Activated CD4-positive, alpha-beta T cell treated with anti-CD3 and anti-CD28 coated beads, Interleukin-2, amount 50 U/mL, for 4 hours (primary cell): ENCODE measurements at places on chromosomes 1 and 21.

GRCh38 chr1:198245379-198245778 is 88.6 kb downstream of the NEK7 start:
- DNase-seq: no peak

DNA sequence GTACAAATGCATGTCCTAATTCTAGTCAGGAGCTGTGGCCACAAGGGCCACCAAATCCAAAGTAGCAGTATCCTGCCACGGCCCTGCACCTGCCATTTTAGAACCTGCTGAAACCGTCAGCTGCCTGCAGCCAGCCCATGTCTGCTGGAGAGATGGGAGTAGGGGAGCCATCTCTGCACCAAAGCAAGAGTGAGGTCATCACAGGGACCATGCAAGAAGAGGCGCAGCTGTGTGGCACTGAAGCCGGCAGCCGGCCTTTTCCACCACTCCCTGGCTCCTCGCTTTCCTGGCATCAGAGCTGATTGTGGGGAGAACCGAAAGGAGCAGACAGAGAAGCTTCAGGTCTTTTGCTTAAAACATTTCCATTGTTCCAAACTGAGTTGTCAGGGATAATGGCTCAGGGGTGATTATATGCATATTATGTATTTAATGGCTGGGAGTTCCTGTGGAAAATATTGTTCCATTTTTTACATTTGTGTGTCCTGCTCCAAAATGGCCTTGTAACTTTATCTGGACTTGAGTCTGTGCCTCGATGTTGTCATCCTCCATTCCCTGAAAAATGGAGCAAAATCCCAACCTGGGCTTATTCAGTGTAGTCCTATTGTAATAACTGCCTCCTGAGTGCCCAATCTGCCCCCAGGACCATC is 18.7 kb upstream of the NBL1 start:
- no peak for DNase-seq

DNA sequence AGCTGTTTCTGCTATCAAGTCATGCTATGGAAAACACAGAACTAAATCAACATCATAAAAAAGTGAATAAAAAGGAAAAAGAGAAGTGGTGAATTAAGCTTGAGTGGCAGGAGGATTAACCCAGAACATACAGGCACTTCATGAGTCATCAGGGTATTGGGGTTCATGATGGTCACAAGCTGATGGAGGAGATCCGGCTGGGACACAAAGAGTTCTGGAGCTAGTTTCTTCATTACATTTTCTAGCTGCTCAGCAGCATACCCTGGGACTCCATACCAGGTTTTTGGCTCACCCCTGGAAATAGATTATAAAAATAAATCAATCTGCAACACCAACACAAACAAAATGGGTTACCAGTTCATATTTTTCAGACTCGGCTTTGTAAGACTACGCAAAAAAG is 42.5 kb upstream of the SYT2 start:
- DNase-seq: no peak

- DNase-seq: no peak
These were observed 2.7 kb downstream of the GSTM4 start for GRCh38 chr1:109658533-109659042.

DNA sequence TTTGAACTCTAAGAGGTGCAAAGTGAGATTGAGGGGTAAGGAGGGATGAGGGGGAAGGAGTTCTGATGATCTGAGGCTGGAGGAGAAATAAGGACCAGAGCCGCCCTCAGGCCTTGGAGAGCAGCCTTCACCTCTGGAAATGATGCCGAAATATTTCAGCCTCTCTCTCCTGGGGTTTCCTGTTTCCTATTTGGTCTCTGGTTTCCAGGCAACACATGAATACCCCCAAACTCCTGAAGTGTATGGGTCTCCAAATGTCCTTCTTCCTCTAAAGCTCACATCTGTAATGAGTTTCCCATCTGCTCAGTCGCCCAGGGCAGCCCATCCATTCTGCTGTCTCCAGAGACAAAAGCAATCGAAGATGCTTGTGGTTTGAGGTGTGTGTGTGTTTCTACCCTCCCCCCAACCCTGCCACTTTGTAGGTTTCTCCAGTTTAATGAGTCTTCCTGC is 52.0 kb upstream of the FAM20B start:
- no peak for DNase-seq

- DNase-seq: no peak
These were observed 1208.5 kb upstream of the ADGRL4 start for GRCh38 chr1:80214888-80215540.

- DNase-seq: no peak
These were observed 5.3 kb upstream of the MROH9 start for GRCh38 chr1:170929835-170930554.

DNA sequence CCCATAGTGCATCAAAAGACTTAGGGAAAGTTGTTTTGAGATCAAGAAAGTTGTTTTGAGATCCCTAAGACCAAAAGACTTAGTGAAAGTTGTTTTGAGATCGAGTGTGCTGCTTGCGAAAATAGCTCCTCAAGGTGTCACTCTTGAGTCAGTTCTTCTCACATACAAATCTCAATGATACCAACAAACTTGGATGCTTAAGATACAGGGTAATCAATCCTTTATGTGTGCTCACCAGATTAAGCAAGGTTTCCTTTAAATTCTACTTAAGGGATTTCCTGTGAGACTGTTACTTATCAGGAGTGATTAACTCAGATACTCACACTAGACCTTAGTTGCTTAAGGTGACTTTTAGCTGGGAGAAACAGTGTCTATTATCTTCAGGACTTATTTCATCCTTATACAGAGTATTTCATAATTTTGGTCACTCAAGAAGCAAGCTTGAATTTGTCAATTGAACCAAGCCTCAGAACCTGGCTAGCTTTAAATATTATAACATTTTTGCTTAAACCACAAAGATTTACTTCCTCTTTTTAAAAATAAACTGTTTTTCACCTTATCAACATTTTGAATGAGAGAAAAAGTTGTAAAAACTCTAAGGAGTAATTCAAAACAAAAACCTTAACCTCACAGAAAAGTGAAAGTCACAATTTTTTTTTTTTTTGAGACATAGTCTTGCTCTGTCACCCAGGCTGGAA is 8.0 kb upstream of the RLF start:
- no peak for DNase-seq

- DNase-seq: no peak
These were observed 25.1 kb upstream of the PLEKHA6 start for GRCh38 chr1:204384636-204385352.

GRCh38 chr1:42140191-42140590 is 13.0 kb upstream of the GUCA2B start:
- no peak for DNase-seq

- no peak for DNase-seq
These were observed 193.9 kb downstream of the CAMTA1 start for GRCh38 chr1:6979003-6979613.

GRCh38 chr1:15956150-15956549 is 19.8 kb downstream of the ZBTB17 start:
- DNase-seq: no peak

- no peak for DNase-seq
These were observed 207.2 kb downstream of the KIF26B start for GRCh38 chr1:245361951-245362350.

- DNase-seq: no peak
These were observed 6.0 kb downstream of the PABPC4 start for GRCh38 chr1:39570477-39571177.

GRCh38 chr1:28135371-28136168 is 40.9 kb downstream of the PTAFR start:
- no peak for DNase-seq

DNA sequence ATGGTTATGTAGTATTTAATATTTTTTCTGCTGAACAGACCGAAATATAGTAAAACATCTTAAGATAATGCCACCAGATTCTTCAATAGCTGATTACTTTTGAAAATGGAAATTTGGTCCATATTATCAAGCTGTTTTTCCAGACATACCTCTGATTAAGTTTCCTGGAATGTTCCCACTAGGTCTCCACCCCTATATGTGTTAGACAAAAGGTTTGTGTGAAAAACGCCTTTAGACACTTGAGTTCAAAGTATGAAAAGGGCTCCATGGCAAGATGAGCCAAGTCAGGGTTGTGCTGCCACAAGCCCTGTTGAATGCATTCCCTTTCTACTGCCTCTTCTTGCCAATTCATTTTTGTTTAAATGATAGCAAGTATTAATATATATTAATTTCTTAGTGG is 52.7 kb downstream of the ZBTB17 start:
- no peak for DNase-seq

DNA sequence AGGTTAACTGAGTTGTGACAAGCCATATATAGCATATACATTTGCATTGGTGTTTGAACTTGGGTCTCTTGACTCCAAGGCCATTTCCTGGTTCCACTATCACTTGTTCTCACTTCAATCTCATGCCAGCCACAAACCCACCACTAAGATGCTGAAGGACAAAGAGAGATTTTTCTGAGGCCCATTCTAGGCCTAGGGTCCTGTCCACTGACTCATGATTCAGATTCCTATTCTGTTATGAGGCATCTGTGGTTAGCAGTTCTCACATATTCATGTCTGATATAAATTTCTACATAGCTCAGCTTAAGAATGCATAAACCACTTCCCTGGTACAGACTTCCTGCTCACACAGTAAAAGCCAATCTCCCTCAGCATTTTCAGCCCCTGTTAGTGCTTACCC is 326.1 kb upstream of the BEND5 start:
- DNase-seq: no peak

GRCh38 chr1:114341856-114342255 is 169.1 kb downstream of the TRIM33 start:
- DNase-seq: no peak

DNA sequence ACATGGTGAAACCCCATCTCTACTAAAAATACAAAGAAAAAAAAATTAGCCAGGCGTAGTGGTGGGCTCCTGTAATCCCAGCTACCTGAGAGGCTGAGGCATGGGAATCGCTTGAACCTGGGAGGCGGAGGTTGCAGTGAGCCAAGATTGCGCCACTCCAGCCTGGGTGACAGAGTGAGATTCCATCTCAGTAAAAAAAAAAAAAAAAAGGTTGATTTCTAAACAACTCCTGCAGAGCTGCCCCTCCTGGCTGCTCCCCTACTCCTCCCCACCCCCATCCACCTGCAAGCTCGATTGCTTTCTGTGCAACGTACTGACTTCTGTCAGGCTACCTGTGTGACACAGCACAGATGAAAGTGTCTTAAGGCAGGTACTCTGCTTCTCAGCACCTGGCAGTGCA is 13.3 kb downstream of the ETV3L start:
- DNase-seq: no peak

DNA sequence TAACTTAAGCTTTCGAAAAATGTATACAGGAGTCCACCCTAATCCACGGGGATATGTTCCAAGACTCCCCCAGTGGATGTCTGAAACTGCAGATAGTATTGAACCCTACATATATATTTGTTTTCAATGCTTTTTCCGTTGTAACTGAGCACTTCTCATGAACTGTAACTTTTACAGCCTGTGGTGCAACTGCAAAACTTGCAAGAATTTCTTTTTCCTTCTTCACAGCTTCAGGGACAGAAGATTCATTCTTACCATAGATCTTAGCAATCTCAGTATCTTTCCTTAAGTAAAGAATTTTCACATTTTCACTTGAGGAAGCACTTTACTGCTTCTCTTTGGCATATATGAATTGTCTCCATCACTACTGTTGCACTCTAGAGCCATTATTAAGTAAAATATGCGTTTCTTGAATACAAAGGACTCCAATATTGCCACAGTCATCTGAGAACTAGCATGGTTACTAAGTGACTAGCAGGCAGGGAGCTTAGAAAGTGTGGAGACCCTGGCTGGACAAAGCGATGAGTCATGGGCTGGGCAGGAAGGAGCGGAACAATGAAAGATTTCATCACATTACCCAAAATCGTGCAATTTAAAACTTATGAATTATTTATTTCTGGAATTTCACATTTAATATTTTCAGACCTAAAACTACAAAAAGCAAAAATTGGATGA is 14.1 kb downstream of the DPYD start:
- DNase-seq: no peak

DNA sequence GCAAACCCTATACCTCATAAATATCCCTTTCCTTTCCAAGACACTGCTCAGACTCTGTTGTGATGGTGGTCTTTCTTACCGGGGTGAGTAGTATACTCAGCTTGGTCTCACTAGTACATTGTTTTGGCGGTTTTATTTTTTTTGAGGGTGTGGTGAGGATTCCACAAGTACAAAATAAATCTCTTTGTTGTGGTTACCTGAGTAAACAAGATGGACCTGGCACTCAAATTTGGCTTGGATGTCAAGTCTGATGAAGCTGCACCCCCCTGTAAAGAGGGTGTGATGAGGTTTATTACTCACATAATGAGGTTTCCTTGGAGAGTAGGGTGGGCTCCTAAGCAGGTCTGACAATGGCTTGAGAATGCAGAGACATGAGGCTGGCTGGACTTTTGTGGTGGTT is 68.2 kb upstream of the KCNJ6 start:
- no peak for DNase-seq

DNA sequence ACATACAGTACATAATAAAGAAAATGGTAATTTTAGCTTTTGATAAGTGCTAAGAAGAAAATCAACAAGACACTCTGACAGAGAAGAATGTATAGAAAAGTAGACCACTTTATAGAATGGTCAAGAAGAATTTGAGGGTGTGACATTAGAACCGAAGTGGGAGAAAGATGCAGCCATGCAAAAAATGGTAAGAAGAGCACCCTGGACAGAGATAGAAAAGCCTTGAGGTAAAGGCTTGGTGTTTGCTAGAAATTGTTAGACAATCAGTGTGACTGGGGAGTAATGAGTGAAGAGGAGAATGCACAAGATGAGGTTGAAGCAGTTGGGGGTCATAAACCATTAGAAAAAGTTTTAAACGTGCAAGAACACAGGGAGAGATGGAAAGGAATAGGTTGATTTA is 23.5 kb downstream of the MAEL start:
- no peak for DNase-seq

DNA sequence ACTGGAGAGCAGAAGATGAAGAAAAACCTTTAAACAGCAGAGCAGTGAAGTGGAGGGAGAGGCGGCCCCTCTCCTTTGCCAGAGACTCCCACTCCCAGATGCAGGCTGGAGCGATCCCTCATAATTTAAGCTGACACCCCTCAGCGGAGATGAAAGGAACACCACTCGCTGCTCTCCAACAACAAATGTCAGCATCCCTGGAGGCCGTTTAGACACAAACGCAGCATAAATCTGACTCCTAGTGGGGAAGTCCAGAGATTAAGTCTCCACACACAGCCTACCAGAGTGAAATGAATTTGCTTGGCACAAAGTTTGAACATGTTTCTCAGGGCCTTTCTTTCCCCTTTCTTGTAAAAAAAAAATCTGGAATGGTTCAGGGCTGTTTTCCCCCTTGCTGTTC is 137.8 kb downstream of the LMX1A start:
- DNase-seq: no peak

- DNase-seq: no peak
These were observed 28.5 kb downstream of the SKI start for GRCh38 chr1:2256435-2257244.

- no peak for DNase-seq
These were observed 92.3 kb upstream of the TARDBP start for GRCh38 chr1:10920063-10920626.

- DNase-seq: no peak
These were observed 560.4 kb downstream of the PTBP2 start for GRCh38 chr1:97281962-97282361.
